Stimulated activated CD4-positive, alpha-beta T cell treated with anti-CD3 and anti-CD28 coated beads, Interleukin-2, amount 100 ng/mL, for 48 hours (primary cell): ENCODE measurements at places on chromosomes 12 and 14.

- no peak for DNase-seq
Observed at GRCh38 chr12:119807380-119807779, 69.7 kb downstream of the CIT start.

GRCh38 chr12:104551-105081 lies 38.0 kb downstream of the IQSEC3 start:
- no peak for DNase-seq

DNA sequence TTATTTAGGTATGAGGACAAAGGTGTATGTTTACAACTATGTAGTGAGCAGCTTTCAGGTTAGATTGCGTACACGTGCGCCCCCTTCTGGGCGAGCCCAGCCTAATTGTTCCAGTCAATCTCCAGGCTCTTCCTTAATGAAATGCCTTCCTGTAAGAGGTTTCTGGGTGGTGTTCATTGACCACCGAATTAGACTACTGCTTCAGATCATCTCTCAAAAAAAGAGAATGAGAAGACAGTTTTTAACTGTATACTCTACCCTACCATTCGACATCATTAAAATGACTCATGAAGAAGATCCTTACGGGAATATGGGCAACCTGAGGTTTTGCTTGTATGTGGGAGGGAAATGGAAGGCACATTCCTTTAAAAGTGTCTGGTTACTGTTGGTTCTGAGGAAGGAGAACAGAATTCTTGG lies 2.1 kb downstream of the LUM start:
- DNase-seq, result peak; percentile 54

DNA sequence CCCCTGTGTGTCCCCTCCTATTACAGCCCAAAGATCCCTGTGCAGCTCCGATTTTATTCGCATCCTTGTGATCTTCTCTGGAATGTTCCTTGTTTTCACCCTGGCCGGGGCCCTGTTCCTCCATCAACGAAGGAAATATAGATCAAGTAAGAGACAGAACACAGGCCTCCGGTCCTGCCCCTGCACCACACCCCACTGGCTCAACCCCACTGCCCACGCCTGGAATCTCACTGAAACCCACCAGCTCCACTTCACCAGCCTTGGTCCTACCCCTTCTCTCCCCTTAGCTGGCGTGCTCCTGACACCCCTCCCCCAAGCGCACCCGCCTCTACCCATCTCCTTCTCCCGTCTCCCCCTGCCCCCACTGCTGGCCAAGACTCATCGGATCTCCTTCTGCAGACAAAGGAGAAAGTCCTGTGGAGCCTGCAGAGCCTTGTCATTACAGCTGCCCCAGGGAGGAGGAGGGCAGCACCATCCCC lies 934 bp upstream of the TAPBPL start:
- DNase-seq, result no peak

DNA sequence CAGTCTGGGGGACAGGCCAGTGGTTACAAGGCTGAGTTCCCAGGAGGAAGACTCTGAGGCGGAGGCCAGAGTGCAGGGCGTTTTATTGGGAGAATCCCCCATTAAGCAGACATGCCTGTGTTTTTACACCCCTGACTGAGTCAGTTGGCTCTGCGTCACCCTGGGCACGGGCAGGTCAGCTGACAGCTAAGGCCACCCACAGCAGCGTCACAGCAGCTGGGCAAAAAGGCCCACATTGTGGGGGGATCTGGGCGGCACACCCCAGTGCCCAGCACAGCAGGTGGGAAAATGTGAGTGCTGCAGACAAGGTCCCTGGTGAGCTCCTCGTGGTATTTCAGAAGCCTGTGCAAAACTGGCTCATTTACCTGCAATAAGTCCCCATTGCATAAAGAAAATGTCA lies 184.7 kb downstream of the AACS start:
- no peak for DNase-seq

DNA sequence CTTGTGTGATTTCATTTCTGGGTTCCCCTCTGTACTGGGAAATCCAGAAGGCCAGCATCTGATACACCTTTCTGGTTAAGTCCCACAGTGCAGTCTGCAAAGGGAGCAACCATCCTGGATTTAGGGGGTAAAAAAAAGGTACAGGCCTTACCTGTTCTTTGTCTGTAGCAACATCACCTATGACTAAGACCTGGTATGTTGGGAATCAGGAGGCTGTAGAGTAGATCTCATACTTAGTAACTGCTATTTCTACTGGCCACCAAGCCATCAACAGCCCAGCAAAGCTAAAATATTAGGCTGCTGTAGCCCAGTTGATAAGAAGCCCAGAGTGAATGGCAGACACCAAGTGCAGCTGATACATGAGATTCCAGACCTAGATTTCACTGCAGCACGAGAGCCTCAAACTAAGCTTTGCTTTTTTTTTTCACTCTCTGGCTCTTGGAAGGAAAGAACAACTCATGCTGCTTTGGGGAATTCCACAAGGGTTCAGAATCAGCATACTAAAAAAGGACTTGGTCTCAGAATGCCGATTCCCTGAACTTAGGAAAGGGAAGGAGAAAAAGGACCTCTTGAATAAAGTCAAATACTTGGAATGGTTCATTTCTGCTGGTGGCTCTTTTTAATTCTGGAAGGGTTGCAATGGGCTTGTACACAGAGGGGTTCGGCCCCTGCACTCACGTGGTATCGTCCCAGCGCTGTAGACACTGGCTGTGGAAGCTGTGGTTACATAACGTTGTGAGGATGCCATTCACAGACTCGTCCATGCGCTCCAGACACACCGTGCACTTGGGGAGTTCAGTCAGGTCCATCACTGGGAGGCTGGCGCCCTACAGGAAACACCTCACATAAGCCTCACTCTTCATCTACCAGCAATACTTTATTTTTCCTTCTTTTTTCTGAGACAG lies 20.5 kb downstream of the BRAP start:
- DNase-seq, result no peak

- DNase-seq, result no peak
Observed at GRCh38 chr14:68346556-68347343, 446.1 kb downstream of the ZFP36L1 start.

DNA sequence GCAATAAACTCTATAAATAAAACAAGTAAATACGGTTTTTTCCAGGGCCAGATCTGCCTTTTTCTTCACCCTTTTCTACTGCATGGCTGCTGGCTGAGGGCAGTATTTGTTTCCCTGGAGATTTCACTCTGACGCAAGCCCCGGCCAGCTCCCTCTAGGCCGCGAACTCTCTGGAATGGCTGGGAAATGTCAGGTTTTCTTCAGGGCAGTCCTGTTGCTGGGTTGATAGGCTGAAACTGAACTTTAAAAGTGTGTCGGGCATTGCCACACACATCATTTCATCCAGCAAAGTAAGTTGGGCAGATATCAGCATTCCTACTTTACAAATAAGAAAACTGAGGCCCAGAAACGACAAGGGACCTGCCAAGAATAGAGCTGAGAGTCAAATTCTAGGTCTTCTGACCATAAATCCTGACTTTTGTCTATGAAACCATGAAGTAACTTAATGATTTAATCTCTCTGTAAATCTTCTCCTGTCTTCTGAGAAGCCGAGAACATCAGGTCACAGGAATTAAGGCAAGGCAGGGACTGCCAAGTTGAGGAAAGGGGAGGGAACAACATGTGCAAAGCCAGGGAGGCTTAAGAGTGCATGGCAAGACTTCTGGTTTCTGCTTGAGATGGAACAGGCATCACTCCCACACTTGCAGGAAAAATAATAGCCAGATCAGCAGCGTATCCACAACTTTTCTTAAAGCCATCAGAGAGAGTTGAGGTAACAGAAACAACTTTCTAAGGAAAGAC lies 205.0 kb upstream of the CCDC196 start:
- no peak for DNase-seq

- no peak for DNase-seq
Observed at GRCh38 chr12:68431786-68432185, 99.6 kb upstream of the MDM1 start.

DNA sequence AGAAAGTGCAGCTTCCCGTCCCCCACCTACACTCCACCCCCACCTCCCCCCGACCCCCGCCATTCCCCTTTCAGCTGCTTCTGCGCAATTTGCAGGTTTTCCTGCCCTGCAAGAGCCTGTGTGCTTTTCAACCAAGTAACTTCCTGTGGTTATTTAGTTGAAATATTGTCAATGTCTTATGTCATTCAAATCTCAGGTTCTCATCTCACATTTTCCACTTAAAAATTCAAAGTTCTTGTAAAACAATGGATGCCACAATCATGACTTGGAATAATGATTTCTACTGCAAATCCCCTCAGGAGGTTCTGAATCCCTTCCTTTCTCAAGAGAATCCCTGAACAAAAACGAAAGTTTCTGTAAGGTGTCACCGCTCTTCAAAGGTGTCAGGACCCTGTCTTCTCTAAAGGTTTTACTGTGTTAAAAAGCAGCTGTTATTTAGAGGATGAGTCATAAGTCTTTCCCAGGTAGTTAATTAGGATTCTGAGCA lies 31.6 kb downstream of the WBP11 start:
- DNase-seq, result no peak
